ENCODE measurements at places on chromosomes 3 and 15.

GRCh38 chr3:194944526-194944925 is 258.8 kb downstream of the FAM43A start:
- no peak for DNase-seq

DNA sequence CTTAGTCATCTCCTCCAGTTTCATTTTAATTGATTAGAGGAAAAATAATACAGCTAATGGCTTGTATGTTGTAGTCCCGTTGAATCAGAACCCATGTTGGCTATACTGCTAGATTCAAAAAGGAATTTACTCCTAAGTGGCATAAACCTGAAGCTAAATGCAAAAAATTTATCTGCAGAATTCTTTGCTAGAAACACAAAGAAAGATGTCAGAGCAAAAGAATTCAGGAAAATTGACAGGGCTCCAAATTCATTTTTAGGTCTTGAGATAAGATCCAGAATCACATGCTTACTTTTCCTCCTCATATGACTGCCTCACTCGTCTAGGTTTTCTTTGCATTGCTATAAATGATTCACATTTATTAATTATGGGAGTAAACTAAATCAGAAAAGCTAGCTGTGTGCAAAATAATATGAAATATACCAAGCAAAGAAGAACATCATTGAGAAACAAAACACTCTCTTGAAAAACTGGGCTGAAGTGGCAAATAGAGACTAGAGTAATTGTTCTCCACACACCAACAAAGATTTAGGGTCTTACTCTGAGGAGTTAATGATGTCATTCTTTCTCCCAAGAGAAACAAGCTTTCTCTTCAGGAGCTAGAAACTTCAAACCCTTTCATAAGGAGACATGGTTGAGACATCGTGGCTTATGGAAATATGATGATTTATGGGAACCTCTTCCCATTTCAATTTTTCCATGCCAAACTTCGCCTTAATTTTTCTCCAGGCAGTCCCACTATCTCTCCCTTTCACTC is 94.8 kb upstream of the FEZF2 start:
- no peak for DNase-seq

DNA sequence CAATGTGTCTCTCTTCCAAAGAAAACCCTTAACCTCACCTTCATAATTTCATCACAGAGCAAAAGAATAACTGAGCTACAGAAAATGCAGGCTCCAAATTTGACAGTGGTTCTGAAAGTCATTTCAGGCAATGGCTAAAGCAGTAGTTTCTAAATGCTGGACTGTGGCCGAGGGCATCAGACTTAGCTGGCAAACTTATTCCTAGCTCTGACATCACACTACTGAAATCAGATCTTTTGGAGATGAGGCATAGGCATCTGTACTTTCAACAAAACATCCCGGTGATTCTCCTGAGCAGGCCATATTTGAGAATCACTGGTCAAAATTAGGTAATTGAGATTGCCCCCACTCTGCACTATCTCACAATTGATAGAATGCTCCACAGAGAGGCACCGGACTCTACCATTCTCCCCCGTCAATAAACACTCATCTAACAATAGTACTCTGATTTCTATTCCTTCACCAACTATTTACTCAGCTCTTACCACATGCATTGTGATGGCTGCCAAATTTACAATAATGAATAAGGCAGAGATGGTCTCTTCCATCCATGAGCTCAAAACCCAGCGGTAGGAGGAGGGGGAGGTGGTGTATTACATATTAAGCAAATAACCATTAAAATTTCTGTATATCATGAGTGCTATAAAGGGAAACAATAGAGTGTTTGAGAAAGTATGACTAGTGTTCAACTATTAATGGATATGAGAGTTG is 57.3 kb upstream of the SPRED1 start:
- DNase-seq = no peak

- DNase-seq = no peak
These were observed 41.9 kb downstream of the GPD1L start for GRCh38 chr3:32148351-32148750.

GRCh38 chr3:142087676-142088075 is 61.7 kb downstream of the TFDP2 start:
- DNase-seq = no peak

DNA sequence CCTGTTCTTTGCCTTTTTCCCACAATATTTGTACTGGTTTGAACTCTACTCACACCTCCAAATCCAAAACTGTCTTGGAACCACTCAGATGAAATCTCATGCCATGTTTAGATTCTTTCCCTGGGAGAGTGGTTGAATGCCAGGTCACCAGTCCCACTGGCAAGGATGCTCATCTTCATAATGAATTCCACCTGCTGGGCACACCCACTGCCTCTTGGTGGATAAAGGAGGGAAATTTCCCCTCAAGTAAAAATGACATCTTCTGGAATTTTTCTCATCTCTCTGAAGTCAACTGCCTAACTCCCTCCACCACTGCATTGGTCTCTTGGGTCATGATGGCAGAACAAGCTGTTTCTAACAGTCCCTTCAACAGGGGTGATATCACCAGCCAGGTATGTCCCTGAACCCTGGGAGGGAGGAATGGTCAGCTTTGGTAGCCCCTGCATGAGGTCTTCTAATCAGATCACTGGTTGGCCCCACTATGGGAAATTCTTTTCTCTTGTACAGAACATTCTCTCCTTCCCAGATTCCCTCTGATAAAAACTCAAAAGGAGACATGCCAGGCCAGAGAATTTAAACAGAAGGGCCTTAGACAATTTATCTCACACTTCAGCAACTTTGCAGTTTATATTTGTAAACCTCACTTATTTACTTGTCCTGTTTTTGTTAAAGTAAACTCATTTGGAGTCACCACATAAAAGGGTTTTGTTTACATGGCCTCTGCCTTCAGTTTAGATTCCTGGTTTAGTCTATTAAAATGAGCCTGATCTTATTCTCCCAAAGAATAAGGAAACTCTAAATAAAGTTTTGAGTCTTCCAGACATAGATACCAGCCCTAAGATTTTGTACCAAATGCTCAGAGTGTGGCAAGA is 143.4 kb downstream of the WNT5A start:
- no peak for DNase-seq
